ENCODE measurements at places on chromosomes 3 and 15. TPM values are rescaled to one million over a fixed set of nuclear protein-coding genes. Genes with fewer than 3 reads are reported as not detected.

The EXD1 gene
- polyA plus RNA-seq, result not detected

The EPHB1 gene
- 1.4 TPM for polyA plus RNA-seq

The SPATA12 gene
- 0.13 TPM for polyA plus RNA-seq

The ADAMTSL3 gene
- polyA plus RNA-seq, result not detected

The LRRN1 gene
- polyA plus RNA-seq, result not detected

The CACNA1D gene
- 0.06 TPM for polyA plus RNA-seq
